ENCODE measurements at places on chromosomes 2 and 18. TPM values are rescaled to one million over a fixed set of nuclear protein-coding genes. Genes with fewer than 3 reads are reported as not detected.

Gene GRHL1
- total RNA-seq = 10.6 TPM

Gene ACADL
- total RNA-seq = 4.8 TPM

Gene SLC5A7
- 14.3 TPM for total RNA-seq

Gene PRSS56
- total RNA-seq = 1.6 TPM

Gene ANKRD53
- 0.92 TPM for total RNA-seq

Gene LTBP1
- total RNA-seq = 19.8 TPM

Gene IL36A
- total RNA-seq = not detected

All from diencephalon (tissue), 1 donor.